Right renal cortex interstitium (tissue), 3 donors: ENCODE measurements at places on chromosomes 4 and X.

GRCh38 chrX:144219035-144219434, 335.2 kb downstream of the UBE2NL start:
- no peak for DNase-seq

DNA sequence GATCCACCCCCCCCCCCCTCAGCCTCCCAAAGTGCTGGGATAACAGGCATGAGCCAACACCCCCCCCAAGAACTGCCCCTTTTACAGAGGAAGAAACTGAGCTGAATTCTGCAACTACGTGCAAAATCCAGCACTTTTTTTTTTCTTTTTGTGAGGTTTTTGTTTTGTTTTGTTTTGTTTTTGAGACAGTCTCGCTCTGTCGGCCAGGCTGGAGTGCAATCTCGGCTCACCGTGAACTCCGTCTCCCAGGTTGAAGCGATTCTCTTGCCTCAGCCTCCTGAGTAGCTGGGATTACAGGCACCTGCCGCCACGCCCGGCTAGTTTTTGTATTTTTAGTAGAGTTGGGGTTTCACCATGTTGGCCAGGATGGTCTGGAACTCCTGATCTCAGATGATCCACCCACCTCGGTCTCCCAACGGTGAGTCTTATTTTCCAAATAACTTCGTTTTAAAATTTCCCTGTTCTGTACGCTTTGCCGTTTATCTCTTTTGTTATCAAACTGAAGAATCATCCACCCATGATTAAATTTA, 4.9 kb downstream of the CRLF2 start:
- no peak for DNase-seq

DNA sequence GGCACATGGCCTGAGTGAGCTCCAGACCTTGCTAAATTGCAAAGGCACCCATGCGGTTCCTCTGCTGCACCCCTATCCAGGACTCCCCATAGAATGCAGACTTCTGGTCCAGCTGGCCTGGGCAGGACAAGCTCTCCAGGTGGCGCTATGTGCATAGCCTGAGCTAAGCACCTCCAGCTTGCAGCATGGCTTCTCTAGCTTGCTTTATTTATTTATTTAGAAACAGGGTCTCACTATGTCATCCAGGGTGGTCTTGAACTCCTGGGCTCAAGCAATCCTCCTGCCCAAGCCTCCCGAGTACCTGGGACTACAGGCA, 5.5 kb upstream of the WFS1 start:
- DNase-seq: no peak

DNA sequence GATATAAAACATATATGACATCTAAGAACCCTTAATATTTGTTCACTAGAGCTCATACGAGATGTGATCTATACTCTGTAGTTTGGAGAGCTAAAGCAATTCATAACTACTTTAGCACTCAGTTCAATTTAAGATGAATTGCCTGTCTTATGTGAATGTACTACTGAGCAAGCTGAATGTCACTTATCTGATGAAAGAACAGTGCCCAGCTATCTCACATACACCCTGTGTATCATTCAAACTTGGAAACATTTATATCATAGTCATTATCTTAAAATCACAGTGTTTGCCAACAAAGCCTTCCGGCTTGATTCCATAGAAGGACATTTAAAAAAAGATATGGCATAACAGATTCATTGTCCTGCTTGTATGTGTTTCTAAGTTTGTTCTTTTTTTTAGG, 639.6 kb downstream of the CCSER1 start:
- no peak for DNase-seq

- no peak for DNase-seq
Observed at GRCh38 chrX:55452833-55453124, 852 bp downstream of the MAGEH1 start.

- no peak for DNase-seq
Observed at GRCh38 chrX:54048412-54048811, 4.1 kb upstream of the PHF8 start.

- DNase-seq: no peak
Observed at GRCh38 chr4:147480502-147480890, 401 bp upstream of the EDNRA start.

DNA sequence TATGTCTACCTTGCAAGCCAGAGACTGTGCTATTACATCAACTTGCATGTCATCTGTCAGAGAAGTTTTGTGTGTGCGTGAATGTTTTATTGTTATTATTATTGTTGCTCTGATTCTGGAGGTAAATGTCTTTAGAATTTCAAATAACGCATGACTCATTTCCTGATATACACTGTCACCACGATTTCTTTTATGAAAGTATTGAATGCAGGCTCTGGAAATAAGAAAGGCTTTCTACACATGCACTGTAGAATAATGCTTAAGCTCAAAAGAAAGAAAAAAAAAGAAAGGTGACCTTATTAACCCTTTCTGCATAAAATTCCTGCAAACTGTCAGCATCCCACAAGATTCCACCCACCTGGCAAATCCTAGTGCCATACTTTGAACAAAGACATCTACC, 632.9 kb downstream of the ZNF674 start:
- DNase-seq: no peak

GRCh38 chr4:19936476-19936875, 315.2 kb upstream of the SLIT2 start:
- DNase-seq: no peak

- no peak for DNase-seq
Observed at GRCh38 chr4:76784237-76784636, 113.7 kb downstream of the SOWAHB start.

GRCh38 chr4:20422398-20422797, 170.7 kb downstream of the SLIT2 start:
- no peak for DNase-seq

- DNase-seq: no peak
Observed at GRCh38 chr4:153439831-153440230, 26.3 kb upstream of the TMEM131L start.

- DNase-seq: no peak
Observed at GRCh38 chr4:11640584-11640983, 211.9 kb upstream of the HS3ST1 start.

DNA sequence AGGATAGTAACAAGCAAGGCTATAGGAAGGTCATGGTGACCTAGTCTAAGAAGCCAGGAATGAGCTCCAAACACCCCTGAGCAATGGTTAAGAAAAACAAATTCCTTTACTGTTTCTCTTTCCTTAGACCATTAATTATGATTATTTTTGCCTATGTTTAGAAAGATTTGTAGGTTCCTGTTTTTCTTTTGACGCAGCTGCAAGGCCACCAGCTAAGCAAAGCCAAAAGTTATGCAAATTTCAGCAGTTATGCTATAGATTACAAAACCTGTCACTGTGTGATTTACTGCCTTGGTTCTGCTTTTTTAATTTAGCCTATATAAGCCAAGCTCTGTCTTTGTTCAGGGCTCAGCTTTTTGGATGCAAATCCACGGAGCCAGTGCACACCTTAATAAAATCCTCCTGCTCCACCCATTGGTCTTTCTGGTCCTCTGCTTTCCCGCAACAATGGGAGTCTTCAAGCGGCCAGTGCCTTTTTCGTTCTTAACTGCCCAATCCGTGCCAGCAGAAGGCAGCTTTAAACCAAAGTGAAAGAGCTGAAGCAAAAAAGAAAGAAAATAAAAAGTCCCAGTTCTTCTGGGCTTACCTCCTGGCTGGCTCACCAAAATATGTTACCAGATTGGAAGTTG, 1.4 kb upstream of the CEP135 start:
- DNase-seq: peak; percentile 26

- DNase-seq: no peak
Observed at GRCh38 chr4:5660185-5660584, 48.2 kb downstream of the EVC2 start.

- no peak for DNase-seq
Observed at GRCh38 chrX:2513121-2513664, 12.4 kb upstream of the DHRSX start.

GRCh38 chr4:159358226-159358625, 255.3 kb downstream of the RAPGEF2 start:
- no peak for DNase-seq

GRCh38 chr4:138650495-138650894, 365.1 kb upstream of the NOCT start:
- DNase-seq: no peak

GRCh38 chrX:16518131-16518530, 131.8 kb upstream of the S100G start:
- DNase-seq: no peak

GRCh38 chr4:98951710-98952109, 22.8 kb upstream of the EIF4E start:
- DNase-seq: no peak

DNA sequence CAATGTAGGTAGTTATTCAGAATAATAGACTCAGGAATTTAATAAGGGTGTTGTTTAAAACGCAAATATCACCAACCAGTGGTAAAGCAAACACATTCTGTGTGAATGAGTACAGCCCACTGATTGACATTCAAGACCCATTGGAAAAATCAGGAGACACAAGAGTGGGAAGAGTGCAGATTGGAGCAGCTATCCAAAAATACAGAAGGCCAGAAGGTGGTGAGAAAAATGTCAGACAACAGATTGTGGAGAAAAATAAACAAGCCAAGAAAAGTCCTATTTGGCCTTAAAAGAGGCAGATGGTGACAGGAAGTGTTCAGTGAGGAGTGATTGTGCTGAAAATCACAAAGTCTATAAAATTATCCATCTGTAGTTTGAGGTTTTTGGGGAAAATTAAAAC, 39.3 kb downstream of the CPE start:
- no peak for DNase-seq

DNA sequence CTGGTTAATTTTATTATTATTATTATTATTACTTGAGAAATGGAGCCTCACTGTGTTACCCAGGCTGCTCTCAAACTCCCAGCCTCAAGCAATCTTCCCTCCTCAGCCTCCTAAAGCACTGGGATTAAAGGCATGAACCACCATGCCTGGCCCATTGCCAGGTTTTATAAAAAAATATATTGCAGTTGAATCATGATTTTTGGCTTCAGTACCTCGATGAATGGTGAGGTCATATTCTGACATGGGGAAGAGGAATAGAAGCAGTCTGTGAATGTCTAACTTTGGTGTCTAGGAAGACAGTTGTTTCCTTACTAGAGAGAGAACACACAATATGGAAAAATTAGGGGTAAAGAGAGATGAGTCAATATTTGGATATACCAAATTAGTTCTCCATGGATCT, 32.0 kb downstream of the CCSER1 start:
- DNase-seq: no peak

GRCh38 chr4:151563194-151563593, 154.2 kb downstream of the FHIP1A start:
- no peak for DNase-seq

DNA sequence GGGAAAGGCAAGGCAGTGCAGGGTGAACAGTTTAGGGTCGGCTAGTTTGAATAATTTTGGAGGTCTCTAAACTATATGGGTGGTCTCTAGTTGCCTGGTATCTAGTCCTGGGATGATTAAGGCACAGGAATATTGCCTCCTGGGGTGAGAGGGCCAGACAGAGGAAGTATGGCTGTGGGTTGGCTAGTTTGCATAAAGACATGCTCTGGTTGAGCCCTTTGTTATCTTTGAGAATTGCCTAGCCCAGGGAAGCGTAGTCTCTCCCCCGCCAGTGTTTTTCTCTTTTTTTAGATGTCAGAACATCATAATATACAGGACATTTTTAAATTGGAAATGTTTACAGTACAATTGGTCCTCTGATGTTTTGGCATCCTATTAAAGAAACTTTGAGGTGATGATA, 163.5 kb downstream of the PWWP3B start:
- no peak for DNase-seq

DNA sequence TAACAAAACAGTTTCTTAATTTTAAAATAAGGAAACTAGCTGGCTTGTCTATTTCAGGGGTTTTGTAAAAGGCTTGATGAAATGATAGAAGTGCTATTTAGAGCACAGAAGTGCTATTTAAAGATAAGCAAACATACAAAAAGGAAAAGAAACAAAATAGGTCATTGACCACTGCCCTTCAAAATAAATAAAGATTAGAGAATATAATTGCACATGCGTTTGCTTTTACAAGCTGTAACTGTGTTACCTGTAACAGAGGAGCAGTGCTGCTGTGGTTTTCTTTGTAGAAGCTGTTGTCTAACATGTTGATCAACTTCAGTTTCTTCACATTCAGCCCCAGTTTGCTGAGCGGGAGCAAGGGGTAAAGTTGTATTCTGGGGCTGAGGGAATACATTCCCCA, 63.5 kb downstream of the WNK3 start:
- no peak for DNase-seq

DNA sequence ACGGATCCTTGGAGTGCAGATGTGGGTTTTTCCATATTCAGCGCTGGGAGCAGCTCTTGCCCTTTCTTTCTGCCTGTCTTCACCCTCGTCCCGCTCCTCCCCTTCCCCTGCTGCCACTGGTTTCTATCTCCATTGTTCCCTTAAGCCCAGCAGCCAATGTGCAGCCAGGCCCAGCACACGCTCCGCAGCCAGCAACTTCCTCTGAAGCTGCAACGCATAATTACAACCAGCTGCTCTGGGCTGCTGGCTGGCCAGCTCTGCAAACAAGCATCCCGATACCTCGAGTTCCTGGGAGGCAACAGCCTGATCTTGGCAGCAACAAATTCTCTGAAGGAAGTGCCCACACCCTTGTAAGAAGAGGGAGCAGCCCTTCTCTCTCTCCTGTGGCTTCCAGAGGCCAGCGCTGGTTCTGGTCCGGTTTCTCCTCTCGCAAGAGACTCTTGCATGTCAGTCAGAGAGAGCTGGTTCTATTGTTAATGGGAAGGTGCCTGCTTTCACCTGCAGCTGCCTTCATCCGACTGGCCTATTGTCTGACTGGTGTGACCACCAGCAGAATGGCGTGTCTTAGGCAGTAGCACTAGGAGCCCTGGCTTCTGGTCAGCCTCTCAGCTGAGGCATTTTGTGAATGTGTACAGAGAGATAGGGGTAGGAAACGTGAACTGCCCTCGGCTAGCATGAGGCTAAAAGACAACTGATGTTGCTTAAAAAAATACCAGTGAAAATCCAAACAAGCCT, 83.8 kb upstream of the MAML3 start:
- DNase-seq: no peak

DNA sequence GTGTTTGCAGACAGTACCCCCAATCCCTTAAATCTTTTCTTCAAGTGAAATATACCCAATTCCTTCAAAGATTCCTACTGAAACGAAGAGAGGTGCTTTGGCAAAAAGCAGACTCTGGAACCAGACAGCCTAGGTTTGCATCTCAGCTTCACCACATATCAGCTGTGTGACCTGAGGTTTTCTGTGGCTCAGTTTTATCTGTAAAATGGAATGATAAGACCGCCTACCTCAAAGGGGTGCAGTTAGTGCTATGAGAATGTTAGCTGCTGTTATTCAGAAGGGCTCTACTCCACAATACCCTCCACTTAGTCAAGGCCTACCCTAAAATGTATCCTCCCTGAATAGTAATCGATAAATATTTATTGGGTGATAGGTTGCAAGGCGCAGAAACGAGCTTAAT, 664 bp downstream of the PIR start:
- no peak for DNase-seq

DNA sequence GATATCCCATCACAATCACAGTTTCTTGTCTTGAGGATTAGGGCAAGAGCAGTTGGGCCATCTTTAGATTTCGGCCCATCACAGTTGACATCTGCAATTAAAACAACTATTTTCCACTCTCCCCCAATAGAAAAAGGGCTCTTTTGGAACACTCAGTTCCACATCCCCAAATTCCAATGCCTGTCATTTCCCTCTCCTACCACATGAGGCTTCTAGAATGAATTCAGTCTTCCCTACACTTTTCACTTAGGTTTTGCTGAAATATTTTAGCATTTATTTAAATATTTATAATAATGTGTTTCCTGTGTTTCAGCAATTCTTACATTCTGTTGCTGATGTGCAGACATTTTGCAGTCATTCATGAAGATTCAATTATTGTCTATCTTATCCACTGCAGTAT, 118.4 kb downstream of the COX18 start:
- DNase-seq: no peak

GRCh38 chr4:142574306-142574705, 271.8 kb downstream of the INPP4B start:
- no peak for DNase-seq

GRCh38 chr4:177660223-177660622, 218.0 kb upstream of the AGA start:
- DNase-seq: no peak
